Left colon (tissue), 2 donors: ENCODE measurements at places on chromosomes 11 and 22.
A peak's percentile ranks its signal among the peaks of the same experiment; 100 is the strongest.

DNA sequence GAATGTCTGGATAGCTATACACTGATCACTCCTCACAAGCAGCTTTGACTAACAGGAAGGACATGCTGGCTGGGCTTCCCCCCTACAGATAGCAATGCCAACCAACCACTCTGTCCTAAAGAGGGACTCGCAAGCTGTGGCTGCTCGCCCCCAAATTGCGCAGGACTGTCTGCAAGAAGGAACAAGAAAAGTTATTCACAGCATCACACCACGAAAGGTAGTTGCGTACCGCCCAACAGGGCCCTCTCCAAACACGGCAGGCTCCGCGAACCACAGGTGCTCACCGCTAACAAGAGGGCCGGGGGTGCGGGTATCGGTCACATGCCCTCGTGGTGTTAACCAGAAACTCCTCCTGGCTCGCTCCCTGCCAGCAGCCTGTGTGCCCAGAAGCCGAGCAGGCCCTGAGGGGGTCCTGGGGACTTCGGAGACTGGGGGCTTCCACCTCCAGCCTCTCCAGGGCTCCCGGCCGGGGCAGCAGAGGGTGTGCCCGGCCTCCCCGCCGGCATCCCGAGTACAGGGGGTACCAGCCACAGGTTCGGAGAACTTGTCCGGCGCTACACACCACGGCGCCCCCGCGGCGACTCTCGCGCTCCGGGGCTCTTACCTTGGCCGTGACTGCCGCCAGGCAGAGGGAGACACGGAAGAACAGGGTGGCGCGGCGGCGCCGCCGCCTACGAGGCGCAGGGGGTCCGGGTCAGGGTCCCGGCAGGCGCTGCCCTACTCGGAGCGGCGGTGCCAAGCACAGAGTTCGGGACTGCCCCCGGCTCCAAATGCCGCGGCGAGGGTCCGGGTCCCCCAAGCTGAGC is 682 bp downstream of the LARGE1 start:
- peak; percentile 61 for DNase-seq

DNA sequence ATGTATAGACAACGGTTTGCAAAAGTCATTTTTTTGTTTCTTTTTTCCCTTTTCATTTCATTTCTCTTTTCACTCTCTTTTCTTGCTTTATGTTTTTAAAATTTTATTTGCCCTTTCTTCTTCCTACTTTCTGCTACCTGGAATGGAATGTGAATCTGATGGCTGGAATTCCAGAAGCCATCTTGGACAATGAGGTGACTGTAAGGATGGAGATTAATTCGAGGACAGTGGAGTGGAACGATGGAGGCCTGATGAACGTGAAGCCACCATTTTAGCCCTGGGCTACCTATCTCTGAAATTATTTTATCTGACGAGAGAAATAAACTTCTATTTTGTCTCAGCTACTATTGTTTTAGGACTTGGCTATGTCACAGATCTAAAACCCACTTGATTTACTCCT is 2.8 kb upstream of the POLA2 start:
- no peak for DNase-seq

DNA sequence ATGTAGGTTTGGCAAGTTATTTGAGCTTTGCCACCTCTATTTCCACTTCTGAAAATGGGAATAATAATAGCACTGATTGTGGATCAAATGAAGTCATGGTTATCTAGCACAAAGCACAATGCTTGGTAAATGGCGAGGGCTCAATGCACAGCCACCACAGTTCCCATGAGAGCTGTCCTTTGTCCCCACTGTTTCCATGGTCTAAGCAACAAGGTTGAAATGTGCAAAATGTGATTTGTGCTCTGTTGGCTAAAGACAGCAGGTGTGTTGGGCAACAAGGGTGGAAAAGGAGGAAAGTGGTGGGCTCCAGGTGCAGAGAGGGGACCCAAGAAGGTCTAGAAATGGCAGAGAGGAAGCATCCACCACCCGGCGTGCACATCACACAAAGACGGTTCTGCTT is 200.5 kb downstream of the TRIM29 start:
- no peak for DNase-seq

DNA sequence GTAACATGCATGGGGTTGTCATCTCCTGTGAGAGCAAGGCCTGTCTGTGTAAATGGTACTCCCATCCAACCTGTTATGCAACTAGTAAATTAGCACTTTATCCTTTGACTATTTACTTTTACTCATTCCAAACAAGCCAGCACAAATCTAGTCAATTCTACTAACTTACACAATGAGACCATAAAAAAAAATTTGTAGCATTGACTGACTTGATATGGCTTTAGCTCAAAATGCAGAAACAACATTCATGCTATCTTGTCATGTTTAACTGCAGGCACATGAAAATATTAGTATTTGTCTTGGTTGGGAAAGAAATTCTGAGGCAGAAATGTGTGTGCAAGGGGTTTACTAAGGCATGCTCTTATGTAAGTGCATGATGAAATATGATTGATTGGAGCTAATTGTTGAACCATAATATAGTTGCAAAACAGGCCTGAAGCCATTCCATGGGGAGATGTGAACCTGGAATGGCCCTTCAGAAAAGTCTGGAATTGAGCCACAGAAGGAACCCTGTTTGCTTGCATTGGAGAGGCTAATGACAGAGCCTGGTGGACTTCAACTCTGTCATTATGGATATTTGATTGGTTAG is 2.5 kb downstream of the SLC22A25 start:
- DNase-seq, result no peak

DNA sequence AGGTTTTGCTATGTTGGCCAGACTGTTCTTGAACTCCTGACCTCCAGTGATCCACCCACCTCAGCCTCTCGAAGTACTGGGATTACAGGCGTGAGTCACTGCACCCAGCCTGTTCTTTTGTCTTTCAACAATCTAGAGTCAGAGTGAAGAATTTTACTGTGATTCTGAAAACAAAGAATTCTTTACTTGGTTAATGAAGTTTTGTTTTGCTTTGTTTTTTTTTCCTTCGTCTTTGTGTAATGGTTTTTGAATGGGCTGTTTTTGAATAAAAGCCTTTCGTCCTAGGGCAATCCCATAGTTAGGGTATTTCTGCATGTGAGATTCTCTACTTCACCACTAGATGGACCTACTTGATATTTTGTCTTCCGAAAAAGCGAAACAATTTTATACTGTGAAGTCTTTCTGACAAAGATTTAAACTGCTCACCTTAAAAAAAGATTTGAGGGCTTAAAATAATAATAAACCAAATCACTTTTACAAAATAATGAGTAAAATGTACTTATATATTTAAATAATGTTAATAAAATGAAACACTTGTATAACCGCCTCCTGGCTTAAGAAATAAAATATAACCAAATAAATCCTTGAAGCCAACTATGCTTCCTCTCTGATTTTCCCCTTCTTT is 43.4 kb upstream of the SC5D start:
- no peak for DNase-seq

DNA sequence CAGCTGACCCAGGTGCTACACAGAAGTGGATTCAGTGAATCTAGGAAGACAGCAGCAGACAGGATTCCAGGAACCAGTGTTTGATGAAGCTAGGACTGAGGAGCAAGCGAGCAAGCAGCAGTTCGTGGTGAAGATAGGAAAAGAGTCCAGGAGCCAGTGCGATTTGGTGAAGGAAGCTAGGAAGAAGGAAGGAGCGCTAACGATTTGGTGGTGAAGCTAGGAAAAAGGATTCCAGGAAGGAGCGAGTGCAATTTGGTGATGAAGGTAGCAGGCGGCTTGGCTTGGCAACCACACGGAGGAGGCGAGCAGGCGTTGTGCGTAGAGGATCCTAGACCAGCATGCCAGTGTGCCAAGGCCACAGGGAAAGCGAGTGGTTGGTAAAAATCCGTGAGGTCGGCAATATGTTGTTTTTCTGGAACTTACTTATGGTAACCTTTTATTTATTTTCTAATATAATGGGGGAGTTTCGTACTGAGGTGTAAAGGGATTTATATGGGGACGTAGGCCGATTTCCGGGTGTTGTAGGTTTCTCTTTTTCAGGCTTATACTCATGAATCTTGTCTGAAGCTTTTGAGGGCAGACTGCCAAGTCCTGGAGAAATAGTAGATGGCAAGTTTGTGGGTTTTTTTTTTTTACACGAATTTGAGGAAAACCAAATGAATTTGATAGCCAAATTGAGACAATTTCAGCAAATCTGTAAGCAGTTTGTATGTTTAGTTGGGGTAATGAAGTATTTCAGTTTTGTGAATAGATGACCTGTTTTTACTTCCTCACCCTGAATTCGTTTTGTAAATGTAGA is 1.7 kb downstream of the MALAT1 start:
- DNase-seq, result peak; percentile 29

- DNase-seq, result no peak
Measured at GRCh38 chr11:105910095-105910715, 111.8 kb downstream of the MSANTD4 start.

DNA sequence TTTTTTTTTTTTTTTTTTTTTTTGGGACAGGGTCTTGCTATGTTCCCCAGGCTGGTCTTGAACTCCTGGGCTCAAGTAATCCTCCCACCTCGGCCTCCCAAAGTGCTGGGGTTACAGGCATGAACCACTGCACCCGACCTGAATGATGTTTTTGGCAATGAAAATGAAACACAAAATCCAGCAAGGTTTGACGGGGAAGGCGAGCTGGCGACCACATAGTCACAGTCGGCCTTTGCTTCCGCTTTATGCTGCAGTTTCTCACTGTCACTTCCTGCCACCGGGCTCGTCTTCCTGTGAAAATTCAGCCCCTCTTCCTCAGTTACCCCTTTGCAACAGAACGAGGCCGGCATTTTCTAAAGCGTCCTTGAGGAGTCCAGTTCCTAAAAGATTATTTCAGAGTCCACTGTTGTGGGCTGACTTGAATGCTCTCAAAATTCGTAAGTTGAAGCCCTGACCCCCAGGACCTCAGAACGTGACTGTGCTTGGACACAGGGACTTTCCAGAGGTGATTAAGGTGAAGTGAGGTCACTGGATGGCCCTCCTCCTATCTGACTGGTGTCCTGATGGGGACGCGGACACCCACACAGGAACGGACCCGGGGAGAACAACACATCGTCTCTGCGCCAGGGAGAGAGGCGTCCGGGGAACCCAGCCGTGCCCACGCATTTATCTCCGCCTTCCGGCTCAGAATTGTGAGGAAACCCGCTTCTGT is 2.9 kb upstream of the BID start:
- peak; percentile 59 for DNase-seq

DNA sequence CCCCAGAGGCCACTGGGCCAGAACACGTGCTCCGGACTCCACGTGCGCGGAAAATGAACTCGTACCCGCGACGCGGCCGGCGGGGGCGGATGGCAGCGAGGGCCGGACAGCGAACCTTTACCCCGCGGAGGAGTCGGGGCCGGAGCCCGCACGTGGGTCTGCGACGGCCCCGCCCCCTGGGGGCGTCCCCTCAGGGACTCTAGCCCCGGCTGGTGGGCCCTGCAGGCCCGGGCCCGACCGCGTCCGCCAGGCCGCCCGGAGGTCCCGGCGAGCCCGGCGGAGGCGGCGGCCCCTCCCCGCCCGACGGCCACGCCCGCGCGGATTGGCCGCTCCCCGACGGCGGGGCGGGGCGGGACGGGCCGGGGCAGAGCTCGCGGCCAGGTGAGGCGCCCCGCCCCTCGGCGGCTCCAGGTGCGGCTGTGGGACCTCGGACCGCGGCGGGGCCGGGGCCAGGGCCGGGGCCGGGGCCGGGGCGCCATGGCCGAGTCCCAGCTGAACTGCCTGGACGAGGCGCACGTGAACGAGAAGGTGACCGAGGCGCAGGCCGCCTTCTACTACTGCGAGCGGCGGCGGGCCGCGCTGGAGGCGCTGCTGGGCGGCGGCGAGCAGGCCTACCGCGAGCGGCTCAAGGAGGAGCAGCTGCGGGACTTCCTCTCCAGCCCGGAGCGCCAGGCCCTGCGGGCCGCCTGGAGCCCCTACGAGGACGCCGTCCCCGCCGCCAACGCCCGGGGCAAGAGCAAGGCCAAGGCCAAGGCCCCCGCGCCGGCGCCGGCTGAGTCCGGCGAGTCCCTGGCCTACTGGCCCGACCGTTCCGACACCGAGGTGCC is at the start of gene FAM83F:
TSS of gene FAM83F (plus strand) at position 389 of the 827 bp plus-strand sequence. CDS start at position 478, 89 bp downstream.
- DNase-seq, result peak; percentile 54

GRCh38 chr22:28129319-28129962 is 210.4 kb upstream of the PITPNB start:
- no peak for DNase-seq

- no peak for DNase-seq
Measured at GRCh38 chr11:128316541-128317227, 270.7 kb downstream of the ETS1 start.

- no peak for DNase-seq
Measured at GRCh38 chr22:37258005-37258752, 14.1 kb upstream of the RAC2 start.

GRCh38 chr22:48576333-48577013 is 1251.2 kb downstream of the BRD1 start:
- DNase-seq, result no peak

- no peak for DNase-seq
Measured at GRCh38 chr11:102428696-102429095, 23.9 kb downstream of the TMEM123 start.

DNA sequence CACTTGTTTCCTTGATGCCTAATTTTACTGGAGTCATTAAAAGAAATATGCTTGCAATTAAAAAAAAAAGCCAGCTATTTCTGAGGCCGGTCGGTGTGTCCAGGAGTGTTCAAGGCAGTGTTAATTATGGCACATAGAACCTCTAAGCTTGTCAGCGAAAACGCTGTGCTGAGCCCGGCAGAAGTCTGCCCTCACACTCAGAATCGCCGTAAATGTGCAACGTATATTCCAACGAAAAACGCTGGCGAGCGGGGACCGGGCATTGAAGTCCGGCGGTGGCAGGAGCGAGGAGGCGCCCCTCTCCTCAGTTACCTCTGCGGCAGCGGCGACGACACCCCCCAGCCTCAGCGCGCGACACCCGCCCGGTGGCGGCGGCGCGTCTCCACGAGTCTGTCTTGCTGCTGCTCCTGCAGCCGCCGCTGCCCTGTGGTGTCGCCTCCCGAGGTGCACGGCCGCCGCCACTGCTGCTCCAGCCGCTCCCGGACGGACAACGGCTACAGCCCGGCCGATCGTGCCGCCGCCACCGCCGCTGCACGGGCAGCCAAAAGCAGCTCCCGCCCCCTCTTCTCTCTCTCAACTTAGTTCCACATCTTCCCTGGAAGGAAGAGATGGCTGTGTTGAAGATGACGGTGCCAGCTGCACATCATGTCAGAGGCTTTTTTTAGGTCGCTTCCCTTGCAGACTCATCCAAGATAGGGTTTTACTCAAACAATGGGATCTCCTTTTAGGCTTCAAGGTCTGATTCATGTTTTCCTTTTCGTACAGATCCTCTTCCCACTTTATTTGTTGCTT is 56.0 kb downstream of the JAM3 start:
- DNase-seq, result peak; percentile 32
